Renal cortex interstitium (tissue), 15 donors: ENCODE measurements at places on chromosomes 1 and 21.

DNA sequence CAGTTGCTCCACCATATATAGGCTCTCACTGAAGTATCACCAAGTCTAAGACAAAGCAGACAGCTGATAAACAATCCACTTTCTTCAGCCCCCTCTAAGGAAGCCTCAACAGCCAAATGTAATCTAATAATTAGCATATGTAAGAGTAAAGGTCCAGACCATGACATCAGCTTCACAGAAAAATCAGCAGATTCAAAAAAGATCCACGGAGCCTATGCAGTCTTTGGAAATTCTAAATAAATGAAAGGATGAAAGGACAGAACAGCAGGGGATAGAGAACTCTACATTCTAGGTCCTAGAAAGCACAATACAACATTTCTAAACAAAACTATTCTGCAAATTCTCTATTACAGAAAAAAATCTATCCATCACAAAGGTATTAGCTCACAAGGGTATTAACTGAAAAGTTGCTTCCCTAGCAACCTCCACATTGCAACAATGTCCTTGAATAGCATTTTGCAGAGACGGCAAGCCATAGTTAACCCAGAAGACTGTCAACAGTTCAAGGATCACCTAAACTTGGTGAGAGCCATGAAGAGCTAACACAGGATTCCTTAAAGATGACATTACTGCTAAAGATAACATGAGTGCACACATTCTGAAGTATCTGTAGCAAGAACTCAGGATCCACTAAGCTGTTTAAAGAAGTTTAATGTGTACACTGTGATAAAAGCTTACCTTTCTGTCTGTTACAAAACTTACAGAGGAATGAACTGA, 74.3 kb downstream of the SIPA1L2 start:
- no peak for DNase-seq

GRCh38 chr1:46244656-46245371, 2.7 kb upstream of the RAD54L start:
- DNase-seq: no peak

DNA sequence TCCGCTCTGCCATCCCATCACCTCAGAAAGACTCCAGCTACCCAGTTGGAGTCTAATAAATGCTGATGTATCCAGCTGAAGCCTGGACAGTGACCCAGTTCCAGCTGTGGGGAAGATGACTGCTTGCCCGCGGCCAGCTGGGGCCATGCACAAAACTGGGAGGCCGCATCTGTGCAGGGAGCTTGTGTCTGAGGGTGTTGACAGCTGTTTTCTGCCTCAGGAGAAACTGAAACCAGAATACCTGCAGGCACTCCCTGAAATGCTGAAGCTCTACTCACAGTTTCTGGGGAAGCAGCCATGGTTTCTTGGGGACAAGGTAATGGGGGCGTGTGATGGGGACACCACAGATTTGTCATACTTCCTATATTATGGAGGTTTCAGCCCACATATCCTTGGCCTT, 3.2 kb downstream of the GSTM2 start:
- no peak for DNase-seq

DNA sequence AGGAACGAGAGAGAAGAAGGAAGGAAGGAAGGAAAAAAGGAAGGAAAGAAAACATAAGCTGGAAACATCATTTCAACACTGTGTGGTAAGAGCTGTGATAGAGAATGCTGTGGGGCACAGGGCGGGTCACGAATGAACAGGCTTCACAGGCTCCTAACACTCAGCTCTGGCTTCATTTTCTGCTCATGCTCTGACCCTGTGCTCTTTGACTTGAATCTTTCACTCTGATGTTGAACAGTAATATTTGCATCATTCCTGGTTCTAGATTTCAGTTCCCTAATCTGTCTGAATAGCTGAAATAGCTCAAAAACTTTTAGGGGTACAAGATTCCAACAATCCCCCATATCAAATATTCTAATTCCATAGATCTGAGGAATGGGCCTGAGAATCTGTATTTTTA, 207.3 kb downstream of the LHX8 start:
- no peak for DNase-seq

GRCh38 chr1:226788965-226789364, 49.9 kb upstream of the ITPKB start:
- no peak for DNase-seq

- no peak for DNase-seq
Measured at GRCh38 chr1:113913312-113913668, 8.2 kb downstream of the DCLRE1B start.

DNA sequence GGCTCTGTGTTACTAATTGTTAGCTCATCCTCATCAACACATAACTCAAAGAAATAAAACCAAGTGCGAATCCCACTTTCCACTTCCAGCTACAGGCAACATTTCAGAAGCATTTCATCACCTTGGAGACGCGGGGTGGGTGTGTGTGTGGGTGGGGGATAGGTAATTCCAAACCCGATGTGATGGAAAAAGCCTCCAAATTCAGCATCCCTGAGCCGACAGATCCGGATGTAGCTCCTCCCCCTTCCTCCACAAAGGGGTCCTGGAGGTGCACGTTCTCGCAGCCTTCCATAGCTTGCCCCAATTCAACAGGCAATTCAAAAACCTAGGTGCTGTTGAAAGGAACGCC, 486 bp downstream of the HSPA13 start:
- no peak for DNase-seq

- DNase-seq: no peak
Measured at GRCh38 chr1:61672376-61672775, 52.6 kb downstream of the TM2D1 start.

DNA sequence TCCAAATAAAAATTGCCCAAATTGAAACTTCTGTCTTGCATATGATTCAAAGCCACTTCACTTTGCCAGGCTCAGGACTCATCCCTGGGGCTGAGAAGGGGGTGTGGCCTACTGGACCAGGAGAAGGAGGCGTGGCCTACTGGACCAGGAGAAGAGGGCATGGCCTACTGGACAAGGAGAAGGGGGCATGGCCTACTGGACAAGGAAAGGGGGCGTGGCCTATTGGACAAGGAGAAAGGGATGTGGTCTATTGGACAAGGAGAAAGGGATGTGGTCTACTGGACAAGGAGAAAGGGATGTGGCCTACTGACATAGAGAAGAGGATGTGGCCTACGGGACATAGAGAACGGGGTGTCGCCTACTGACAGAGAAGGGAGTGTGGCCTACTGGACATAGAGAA, 405.3 kb downstream of the RRAGC start:
- DNase-seq: no peak

DNA sequence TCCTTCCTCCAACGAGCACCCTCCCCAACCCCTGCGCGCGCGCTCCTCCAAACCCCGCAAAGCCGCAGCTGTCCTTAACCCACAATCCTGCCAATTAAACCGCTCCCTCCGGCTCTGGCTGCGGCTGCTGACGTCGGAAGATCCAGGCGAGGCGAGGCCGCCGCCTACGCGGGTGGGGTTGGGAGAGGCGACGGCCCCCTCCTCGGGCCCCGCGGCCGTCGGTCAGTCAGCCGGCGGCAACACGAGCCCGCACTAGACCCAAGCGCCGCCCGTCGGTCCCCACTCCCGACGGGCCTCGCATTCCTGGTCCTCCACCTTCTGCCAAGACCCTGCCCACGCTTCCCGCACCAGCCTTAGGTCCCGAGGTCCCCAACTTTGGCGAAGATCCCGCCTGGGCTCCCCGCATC, 75.4 kb downstream of the VWA5B1 start:
- no peak for DNase-seq

- DNase-seq: no peak
Measured at GRCh38 chr1:229461032-229461668, 27.3 kb upstream of the ACTA1 start.

DNA sequence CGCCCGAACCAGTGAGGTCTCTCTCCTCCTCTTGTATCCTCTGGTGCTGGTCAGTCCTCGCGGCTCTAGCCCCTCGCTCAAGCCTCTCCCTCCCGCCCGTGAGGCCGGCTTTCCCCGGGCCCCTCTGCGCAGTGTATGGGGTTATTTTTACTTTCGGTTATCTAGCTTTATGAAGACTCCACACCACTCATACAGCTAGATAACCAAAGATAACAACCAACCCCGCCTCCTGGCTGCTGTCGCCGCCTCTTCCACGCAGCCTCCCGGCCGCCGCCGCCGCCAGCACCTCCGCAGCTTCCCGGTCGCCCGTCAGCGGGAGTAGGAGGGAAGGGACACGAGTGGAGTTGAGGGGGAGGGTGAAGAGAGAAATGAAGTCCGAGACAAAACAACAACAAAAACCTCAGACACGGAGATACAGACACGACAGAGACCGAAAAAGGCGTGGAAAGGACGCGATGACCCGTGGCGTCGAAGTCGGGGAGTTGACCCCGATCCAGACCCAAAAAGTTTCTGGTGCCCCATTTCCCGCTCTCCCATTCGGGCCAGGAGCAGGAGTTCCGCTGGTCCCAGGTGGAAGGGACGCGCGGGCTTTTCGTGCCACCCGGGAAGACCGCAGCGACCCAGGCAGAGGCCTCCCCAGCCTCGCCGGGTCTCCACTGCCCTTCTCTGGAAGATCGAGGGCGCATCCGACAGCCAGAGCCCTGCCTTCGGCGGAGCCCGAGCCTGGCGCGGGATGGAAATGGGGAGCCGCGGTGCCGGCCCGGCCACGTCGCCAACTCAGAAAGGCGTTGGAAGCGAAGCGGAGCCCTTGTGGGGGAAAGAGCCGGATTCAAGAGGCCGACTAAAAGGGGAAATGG, 51.4 kb downstream of the RHBG start:
- DNase-seq: no peak

DNA sequence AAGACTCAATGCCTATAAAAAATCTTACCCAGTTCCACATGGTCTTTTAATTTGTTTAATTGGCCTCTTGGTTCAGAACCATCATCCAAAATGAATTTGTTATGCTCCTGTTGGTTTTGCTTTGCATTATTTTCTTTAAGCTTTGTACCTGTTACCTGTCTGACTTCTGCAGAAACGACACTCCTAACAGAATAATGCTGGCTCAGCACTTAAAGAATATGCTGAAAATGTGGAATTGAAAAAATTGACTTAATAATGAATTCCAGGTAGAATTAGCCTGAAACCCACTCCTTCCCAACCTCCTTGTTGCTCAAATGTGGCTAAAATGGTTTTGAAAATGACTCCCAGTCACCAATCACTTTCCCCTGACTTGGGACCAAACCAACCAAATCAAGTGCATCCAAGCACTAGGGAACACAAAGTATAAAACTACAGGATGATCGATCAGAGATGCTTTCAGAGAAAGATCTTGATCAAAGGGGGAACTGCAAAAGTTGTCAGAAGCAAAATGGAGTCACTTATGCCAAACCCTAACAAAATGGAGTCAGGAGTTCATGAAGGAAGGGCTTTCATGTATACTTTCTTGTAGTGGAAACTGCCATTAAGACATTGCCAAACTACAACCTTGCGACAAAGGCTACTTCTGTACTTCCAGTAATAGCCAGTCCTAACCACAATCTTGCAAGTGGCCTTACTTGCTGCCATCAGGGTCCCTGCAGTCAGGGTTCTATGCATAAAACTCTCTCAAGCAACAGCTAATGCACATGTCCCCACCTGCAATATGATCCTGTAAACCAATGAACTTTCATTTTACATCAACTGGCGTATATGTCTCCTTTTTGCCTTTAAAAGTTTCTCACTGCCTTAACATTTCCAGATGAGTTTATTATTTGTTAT, 5.4 kb downstream of the GBP7 start:
- no peak for DNase-seq

- no peak for DNase-seq
Measured at GRCh38 chr1:110671361-110671760, 3.4 kb downstream of the KCNA3 start.

- DNase-seq: no peak
Measured at GRCh38 chr1:228770779-228771223, 35.5 kb downstream of the RHOU start.
